M059J (cell line): ENCODE measurements at places on chromosomes 11 and 22. TPM values are rescaled to one million over a fixed set of nuclear protein-coding genes. Genes with fewer than 3 reads are reported as not detected.

GRCh38 chr22:44495629-44496028 is 2.4 kb downstream of the RTL6 start:
- no peak for DNase-seq

- peak; percentile 69 for DNase-seq
These were observed 53.8 kb downstream of the COPB1 start for GRCh38 chr11:14445542-14446530.

GRCh38 chr11:69640995-69641581 is at the start of gene CCND1:
TSS of gene CCND1 (plus strand) at chr11:69641156. CDS start at chr11:69641314, 158 bp downstream.
- peak; percentile 89 for DNase-seq

- no peak for DNase-seq
These were observed 20.1 kb upstream of the NNMT start for GRCh38 chr11:114276077-114276476.

GRCh38 chr11:117188620-117189081 is 10.1 kb downstream of the SIDT2 start:
- no peak for DNase-seq

GRCh38 chr22:45335021-45335818 is 25.5 kb downstream of the FAM118A start:
- DNase-seq, result no peak

GRCh38 chr22:50624347-50625130 is 3.4 kb downstream of the ARSA start:
- no peak for DNase-seq

The APOA1 gene
- not detected in 2 replicates for total RNA-seq

GRCh38 chr22:38273135-38273826 is 471 bp upstream of the TMEM184B start:
- no peak for DNase-seq

GRCh38 chr22:45918459-45919370 is 58.2 kb downstream of the WNT7B start:
- peak; percentile 83 for DNase-seq

The EFCAB6 gene
- 0.54 TPM in 1 of 2 replicates, not detected in the other for total RNA-seq

The FLRT1 gene
- 0.02 and 0.15 TPM in 2 replicates for total RNA-seq

DNA sequence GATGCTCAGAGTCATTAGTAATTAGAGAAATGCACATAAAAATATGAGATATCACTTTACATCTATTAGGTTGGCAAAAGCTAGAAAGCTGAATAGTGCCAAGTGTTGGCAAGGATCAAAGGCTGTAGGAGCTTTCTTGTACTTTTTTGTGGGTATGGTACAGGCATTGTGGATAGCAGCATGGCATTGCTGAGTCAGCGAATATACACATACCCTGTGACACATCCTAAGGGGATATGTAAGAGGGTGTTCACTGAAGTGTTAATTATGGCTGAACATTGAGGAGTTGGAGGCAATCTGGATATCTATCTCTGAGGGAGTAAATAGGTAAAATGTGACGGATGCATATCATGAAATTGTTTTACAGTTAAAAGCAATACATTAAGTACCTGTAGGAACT is 27.0 kb upstream of the IL18BP start:
- DNase-seq, result peak; percentile 5

- no peak for DNase-seq
These were observed 251.8 kb downstream of the TENM4 start for GRCh38 chr11:79189055-79189454.

DNA sequence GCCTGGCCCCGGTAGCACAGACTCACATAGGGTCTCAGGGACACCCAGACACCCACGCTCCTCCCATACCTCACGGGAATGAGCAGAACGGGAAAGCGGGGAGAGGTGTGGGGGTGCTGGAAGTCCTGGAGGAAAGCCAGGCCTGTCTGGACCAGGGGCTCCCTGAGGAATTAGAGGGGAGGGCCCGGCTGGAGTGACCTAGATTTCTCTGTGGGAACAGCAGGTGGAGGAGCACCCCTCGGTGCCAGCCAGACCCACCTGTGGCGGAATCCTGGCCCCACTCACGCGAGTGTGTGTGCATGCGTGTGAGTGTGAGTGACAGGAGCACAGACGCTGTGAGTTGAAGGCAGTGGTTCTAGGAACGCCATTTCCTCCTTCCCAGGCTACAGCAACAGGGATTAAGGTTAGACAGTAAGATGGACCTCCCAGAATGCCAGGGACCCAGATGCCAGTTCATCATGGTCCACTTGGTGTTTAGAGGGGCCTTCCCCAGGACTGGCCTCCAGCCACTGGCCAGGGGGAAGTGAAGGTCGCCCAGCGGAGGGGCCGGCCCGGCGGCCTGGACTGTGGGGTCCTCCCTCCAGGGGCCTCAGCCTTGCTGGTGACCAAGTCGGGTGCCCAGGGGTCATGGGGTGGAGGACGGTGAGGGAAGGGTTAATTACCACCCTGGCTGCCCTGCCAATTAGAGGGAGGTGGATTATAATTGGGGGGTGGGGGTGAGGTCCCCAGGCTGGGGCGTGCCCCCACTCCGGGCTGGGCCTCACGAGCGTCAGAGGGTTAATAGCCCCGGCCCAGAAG is 1.0 kb downstream of the PKP3 start:
- DNase-seq, result no peak

The CST6 gene
- 0.20 TPM in 1 of 2 replicates, not detected in the other for total RNA-seq

The TMPRSS4 gene
- total RNA-seq, result not detected in 2 replicates

The PRRG4 gene
- total RNA-seq, result 4.4 and 4.7 TPM in 2 replicates

- DNase-seq, result no peak
These were observed 91.5 kb upstream of the HORMAD2 start for GRCh38 chr22:29988719-29989118.

DNA sequence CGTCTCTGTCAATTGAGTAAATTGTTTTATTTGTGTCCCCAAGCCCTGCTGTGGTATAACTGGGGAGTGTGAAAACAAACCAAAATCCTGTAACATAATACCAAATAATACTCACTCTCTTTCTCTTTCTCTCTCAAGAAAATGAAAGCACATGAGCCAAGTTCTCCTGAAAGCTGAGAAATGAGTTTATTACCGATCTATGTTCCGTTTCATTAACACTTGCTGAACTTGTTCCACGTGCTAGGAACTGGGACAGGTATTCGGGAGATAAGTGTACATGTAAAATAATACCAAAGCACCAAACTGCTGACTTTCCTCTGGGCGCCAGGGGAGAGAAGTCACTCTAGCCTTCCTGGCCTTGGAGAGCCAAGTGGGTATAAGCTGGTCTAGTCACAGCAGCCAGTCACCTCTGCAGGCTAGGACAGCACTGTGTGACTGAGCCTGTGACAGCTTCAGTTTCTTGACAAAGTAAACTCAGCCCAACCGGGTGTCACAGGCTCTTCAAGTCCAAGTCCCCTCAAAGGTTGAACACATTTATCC is 23.1 kb downstream of the CD6 start:
- no peak for DNase-seq

The SHISAL1 gene
- total RNA-seq, result 0.07 and 0.32 TPM in 2 replicates

The P2RY2 gene
- total RNA-seq, result 0.30 and 0.84 TPM in 2 replicates

- no peak for DNase-seq
These were observed 289.1 kb upstream of the SORL1-AS1 start for GRCh38 chr11:121741761-121742361.

DNA sequence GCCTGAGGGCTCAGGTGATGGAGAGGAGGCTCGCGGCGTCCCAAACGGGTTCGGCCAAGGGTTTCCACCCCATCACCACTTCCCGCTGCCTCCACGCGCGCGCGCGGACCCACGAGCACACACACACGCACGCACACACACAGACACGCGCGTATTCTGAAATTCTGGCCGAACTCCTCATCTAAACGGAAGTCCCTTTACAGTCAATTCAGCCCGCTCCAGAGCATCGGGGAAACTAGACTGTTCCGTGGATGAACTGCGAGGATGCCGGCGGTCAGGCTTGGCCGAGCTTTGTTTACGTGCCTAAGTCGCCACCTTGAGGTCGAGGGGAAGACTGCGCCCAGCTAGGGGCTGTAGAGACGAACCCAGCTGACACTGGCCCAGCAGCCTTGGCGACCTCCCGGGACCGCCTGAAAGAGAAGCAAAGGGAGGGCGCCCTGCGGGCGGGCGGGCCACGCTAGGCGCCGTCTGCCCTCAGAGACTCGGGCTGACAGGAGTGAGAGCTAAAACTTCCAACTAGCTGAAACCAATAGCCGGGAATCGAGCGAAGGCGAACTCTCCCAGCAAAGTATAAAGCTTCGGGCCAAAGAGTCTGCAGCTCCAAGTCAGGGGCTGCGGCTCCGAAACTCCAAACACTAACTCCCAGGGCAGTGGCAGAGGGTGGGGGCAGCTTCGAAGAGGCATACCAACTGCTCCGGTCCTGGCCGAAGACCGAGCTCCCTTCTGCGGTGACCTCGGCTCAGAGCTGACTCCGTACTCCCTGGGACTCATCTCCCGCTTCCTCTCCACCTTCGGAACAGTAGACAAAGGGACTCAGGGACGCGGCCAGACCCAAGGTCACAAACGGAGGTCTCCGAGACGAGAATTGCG is 124.7 kb upstream of the C11orf58 start:
- peak; percentile 77 for DNase-seq

GRCh38 chr11:122872046-122872445 is 10.5 kb upstream of the JHY start:
- peak; percentile 74 for DNase-seq

GRCh38 chr11:69656536-69657455 is 15.8 kb downstream of the CCND1 start:
- DNase-seq, result no peak

The RFPL2 gene
- total RNA-seq, result not detected in 2 replicates

- DNase-seq, result no peak
These were observed 986 bp upstream of the MUC5B start for GRCh38 chr11:1221848-1222311.

The TRIM22 gene
- 101 and 128 TPM in 2 replicates for total RNA-seq

The SYTL2 gene
- 46.8 and 80.3 TPM in 2 replicates for total RNA-seq

DNA sequence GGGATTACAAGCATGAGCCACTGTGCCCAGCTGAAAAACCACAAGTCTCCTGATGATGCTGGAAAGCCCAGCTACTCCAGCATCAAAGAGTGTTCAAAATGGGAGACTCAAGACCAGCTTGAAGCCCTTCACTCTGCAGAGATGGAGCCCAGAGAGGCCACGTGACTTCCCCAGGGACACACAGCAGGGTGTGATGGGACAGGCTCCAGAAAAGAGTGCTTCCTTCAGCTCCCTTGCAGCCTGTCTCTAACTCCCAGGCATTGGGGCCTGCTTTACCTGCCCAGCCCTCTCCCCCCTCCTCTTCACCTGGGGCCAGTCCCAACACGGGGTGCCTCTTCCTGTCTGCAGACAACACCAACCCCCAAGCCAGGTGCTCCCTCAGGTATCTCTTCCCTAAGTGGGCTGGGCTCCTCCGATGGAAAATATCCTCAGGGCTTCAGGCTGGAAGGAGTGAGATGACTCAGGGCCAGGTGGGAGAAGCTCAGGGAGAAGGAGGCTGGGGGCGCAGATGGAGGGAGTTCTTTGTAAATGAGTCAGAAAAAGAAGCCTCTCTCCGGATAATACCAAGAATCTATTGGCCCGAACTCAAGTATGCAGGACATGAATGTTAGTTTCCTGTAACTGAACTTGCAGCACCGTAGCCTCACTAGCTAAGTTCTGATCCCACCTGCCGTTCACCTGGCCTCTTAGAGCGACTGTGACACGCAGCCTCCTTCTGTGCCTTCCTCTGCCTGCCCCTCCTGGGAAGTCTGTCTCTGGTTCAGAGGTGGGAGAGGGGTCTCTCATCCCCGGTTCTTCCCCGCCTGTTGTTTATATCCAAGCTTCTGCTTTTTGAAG is 326.6 kb downstream of the MN1 start:
- peak; percentile 97 for DNase-seq

DNA sequence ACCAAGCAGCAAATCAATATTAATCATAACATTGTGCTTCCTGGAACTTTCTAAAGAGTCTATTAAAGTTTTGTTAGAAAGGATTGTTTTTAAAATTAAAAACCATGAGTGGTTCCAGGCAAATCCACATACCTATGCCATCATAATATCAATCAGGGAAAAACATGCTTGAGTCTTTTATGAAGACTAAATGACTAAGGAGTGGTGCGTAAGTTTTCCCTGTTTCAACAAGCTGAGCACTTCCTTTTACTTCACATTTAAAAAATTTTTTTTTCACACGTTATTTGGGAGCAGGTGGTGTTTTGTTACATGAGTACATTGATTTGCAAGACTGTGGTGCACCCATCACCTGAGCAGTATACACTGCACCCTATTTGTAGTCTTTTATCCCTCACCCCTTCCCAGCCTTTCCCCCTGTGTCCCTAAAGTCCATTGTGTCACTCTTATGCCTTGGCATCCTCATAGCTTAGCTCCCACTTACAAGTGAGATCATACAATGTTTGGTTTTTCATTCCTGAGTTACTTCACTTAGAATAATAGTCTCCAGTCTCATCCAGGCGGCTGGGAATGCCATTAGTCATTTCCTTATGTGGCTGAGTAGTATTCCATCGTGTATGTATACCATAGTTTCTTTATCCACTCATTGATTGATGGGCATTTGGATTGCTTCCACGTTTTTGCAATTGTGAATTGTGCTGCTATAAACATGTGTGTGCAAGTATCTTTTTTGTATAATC is 1190.3 kb upstream of the RAG2 start:
- DNase-seq, result peak; percentile 84

DNA sequence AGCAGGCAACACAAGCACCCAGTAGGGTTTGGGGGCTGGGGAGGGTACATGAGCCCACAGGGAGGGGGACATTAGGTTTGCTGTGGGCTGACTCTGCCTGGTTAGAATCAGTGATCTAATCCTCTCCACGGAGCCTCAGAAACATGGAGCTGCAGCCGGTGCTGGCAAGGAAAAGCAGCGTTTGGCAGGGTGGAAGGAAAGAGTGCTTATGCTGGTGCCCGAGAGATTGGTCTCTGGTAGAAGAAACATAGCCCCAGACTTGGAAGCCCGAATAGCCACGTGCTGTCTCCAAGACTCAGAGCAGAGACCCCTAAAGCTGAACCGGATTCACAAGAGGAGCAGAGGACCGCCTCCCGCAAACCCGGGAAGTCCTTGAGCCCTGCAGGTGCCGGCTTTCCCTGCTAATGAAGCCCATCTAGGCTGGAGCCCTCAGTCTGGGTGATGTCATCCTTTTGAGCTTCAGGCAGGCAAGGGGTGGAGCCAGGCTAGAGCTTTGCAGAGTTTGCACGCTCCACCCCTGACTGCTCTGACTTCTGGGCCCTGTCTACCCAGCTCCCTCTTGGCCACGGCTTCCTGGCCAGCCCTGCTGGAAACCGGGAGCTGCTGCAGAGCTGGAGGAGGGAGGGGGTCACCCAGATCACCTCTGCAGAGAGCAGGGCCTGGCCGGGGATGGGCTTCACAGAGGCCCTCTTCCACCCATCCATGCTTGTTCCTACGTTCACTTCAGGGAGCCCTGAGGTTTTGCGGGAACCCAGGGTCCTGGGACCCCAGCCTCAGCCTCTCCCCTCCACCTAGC is 35.0 kb upstream of the JAM3 start:
- DNase-seq, result peak; percentile 86

DNA sequence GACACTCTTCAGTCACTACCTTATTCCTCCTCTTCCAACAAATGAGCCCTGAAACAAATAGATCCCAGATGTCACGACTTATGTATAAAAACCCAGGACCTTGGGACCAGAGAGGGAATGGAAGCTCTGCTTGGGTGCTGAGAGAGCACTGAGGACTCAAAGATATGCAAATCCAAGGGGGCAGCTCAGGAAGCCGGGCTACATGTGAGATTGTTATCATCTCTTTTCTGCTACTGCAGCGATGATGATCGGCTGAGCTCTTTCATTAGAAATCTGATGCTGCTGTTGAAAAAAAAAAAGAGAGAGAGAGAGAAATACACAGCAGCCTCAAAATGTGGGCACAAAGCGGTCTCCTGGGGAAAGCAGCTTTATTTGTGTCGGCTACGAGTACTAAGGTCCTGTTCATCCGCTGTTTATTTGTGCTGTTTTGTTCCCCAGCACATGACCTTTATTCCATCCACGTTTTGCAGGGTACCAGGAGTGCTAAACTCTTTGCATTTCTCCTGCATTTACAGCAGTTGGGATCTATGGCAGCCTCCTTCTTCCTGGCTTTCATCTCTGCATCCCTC is 120.2 kb downstream of the TRIM29 start:
- DNase-seq, result no peak

- DNase-seq, result peak; percentile 60
These were observed 700 bp downstream of the TTC17 start for GRCh38 chr11:43359422-43359818.
